ENCODE measurements at places on chromosomes 12 and 14.

DNA sequence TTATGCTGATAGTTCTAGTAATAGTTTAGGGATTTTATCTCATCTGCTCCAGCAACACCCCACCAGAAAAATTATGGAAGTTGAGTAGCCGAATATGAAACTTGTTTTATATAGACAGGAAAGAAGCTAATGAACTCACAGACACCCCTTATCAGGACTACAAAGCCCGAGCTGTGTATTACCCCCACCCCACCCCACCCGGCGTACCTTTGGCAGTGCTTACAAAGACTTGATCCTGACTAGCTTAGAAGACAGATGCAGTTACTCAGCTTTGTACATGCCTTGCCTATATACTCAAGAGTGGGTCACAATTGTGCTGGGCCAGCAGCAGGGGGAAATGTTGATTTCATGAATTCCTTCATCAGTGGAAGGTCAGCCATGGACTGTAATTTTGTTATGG lies 22.4 kb downstream of the PROX2 start:
- DNase-seq, result no peak

DNA sequence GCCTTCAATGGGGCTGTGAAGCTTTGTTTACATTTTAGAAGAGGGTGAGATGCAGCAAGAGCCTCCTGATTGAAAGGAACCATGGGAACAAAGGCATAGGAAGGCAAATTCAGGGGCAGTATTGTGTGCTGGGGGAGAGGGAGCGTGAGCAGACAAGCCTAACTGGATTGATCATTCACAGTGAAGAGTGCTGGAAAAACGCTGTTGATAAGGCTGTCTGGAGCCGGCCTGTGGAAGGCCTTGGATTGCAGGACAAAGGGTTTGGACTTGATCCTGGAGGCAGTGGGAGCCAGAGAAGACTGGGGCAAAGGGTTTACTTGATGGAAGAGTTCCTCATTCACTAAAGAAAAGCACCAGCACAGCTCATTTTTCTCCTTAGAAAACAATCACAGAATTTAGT lies 160.5 kb downstream of the PAH start:
- DNase-seq, result no peak

DNA sequence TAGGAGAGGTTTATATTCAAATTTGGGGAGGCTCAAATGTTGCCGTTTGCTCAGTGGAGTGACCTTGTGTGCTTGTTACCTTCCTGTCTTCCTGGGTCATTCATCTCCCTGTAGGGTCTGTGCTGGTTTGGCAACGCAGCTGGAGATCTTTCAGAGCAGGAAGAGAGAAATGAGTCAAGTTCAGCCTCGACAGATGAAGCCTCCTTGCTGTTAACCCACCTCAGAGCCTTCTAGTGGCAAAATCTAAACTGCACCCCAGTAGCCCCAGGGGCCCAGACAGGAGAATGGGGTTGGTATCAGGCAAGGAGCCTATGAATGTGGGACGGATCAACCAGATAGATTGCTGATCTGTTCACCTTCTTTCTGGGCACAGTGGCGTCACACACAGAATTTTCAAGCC lies 999.3 kb downstream of the VRK1 start:
- DNase-seq, result peak; percentile 9

GRCh38 chr14:100568164-100568997 lies 18.8 kb downstream of the BEGAIN start:
- DNase-seq, result no peak

DNA sequence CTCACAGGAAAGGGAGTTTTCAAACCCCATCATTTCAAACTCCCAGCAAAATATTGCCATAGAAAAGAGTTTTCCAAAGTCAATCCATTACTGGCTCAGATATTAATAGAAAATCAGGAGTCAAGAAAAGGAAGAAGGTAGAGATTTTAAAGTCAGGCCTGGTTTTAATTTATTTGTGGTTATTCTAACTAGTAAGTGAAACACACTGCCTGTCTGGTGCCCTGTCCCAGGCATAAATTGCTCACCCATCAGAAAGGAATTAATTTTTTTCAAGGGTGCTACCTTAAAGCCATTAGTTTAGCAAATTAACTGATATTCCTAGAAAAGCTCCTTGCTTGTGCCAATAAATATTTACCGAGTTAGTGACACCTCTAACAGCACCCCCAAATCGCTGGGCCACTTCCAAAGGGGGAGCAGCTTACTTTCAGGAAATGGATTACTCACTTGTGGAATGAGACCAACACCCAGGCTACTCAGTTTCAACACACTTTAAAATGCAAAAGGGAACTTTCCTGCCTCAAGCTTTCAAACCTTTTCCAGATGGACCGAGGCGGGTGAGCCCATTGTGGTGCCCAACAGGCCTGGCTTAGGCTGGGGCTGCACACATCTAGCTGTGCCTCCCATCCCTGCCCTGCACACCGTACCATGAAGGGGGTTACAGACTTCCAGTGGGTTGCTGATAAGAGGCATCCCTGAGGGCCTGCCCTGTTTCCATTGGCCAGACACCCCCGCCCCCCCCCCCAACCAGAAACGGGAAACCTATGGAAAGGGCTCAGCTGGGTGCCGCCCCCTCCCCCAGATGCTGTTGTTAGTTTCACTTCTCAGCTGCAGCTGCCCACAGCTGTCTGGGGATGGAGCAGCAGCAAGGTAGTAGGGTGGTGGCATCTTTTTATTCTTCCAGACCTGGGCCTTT lies 117.2 kb downstream of the SAMD4A start:
- DNase-seq, result peak; percentile 79

- no peak for DNase-seq
Observed at GRCh38 chr14:26851793-26852192, 254.0 kb upstream of the NOVA1 start.

GRCh38 chr14:55798406-55798805 lies 218.4 kb downstream of the KTN1 start:
- no peak for DNase-seq

- no peak for DNase-seq
Observed at GRCh38 chr12:131816495-131816894, 11.7 kb upstream of the MMP17 start.

DNA sequence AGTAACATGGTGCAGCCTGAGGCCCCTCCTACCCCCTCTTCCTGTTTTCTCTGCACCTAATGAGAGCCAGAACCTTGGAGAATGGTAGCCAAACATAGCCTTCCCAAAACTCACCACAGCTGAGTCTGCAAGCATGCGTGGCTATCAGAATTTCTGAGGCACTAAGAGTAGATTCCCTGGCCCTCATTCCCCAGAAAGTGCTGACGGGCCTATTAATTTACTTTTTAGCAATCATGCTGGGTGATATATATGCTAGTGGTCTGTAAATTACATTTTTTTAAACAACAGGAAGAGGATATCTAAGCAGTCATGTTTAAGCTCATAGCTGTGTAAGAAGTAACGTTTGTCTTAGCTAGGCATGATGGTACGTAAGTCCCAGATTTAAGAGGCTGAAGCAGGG lies 30.4 kb downstream of the KANSL2 start:
- DNase-seq, result no peak

DNA sequence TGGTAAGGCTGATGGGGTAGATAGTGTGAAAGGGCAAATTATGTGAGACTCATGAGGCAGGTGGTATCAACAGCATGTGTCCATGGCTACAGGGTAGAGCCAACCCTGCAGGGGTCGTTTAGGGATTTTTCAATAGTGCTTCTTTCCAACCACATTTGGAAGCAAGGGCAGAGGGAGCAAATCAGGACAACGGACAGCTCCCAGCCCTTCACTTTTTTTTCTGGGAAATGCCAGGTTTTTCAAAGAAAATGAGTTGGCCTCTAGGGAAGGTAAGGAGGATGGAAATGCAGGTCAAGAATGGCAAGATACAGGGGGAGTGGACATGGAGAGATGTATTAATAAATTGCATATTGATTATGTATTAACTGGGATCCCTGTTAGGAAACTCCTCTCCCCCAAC lies 4.9 kb upstream of the CMA1 start:
- DNase-seq, result no peak

DNA sequence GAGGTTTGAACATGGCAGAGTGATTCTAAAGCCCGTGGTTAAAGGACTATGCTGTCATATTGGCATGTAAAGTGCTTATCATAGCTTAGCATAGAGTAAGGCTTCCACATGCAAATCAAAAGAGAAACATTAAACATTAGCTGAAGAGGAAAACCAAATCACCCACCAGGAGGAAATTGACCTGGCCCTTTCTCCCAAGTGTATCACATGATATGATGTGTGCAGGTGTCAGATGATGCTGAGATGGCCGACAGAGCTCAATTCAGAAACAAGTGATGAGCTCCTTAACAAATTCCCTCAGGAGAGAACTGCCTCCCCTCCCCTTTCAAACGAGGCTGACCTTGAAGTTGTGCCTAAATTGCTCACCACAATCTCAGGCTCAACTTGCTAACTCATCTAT lies 217.1 kb upstream of the BTG1 start:
- DNase-seq, result no peak

DNA sequence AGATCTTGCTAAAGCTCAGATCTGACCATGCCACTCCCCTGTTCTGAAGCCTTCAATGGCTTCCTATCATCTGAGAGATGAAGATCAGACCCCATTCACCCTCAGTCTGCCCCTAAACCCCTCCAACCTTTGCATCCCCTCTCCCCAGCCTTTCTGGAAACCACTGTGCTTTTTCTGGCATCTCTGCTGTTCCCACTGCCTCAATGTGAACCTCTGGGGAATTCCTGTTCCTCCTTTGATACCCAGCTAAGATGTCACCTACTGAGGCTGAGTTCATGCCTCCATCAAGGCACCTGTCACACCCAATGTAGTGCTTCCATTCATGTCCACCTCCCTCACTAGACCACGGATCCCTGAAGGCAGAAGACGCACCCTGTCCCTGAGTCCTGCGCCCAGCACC lies 19.3 kb downstream of the CYP46A1 start:
- DNase-seq, result no peak

DNA sequence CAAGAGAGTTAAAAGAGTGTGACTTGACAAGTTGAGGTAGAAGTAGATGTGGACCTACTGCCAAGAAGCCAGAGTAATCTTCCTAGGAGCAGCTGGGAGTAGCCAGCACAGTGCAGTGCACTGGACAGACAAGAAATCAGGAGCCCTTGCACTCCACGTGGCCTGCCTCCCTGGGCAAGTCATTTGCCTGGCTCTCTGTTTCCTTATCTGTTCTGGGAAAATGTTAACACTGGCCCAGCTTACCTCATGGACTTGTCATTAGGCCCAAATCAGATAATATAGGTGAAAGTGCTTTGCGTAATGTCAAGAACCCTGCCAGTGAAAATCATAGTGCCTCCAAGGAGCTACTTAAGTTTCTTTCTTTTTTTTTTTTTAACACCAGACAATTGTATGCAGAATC lies 19.2 kb downstream of the SLC7A8 start:
- DNase-seq, result no peak

Data from HT1080 (cell line).